Activated CD4-positive, CD25-positive, alpha-beta regulatory T cell (primary cell): ENCODE measurements at places on chromosomes 16 and 17.

- DNase-seq: no peak
Measured at GRCh38 chr17:42555122-42555622, 2.4 kb downstream of the HSD17B1 start.

GRCh38 chr17:61338000-61338798, 61.4 kb upstream of the TBX2 start:
- DNase-seq: no peak

- no peak for DNase-seq
Measured at GRCh38 chr17:77723909-77724875, 234.3 kb upstream of the TNRC6C start.

DNA sequence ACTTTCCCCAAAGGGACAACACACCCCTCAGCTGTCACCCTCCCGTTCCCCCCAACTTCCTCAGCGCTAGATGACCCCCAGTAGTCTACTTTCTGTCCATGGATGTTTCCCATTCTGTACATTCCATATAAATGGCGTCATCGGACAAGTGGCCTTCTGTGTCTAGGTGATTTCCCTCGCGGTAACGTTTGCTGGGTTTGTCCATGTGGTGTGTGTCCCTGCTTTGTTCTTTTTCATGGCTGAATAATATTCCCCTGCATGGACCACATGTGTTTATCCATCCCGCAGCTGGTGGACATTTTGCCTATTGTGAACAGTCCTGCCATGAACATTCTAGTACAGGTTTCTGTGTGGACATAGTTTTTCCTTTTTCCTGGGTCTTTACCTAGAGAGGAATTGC, 7.3 kb upstream of the TEDC2 start:
- no peak for DNase-seq

- no peak for DNase-seq
Measured at GRCh38 chr16:83810901-83811300, 3.1 kb downstream of the HSBP1 start.

DNA sequence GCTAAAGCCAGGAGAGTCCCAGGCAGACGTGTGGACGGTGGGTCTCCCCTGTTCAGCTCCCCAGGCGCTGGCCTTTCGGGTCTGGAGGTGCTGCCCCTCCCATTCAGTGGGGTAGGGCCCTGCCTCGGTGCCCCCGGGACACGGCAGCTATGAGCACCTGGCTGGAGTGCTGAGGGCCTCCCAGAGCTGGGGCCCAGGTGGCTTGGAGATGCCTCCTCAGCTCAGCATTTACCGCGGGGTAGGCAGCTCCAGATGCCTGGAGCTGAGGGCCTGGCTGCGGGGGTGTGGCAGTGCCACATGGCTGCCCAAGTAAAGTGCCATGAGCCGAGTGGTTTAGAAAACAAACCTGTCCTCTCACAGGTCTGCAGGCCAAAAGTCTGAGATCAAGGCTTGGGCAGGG, 19.5 kb downstream of the SOX8 start:
- no peak for DNase-seq

GRCh38 chr16:73089420-73089819, 41.5 kb upstream of the ZFHX3 start:
- no peak for DNase-seq

GRCh38 chr17:690361-690760, 24.3 kb downstream of the VPS53 start:
- no peak for DNase-seq

- peak; percentile 99 for DNase-seq
Measured at GRCh38 chr16:89246903-89247733, 29.6 kb downstream of the ZNF778 start.

DNA sequence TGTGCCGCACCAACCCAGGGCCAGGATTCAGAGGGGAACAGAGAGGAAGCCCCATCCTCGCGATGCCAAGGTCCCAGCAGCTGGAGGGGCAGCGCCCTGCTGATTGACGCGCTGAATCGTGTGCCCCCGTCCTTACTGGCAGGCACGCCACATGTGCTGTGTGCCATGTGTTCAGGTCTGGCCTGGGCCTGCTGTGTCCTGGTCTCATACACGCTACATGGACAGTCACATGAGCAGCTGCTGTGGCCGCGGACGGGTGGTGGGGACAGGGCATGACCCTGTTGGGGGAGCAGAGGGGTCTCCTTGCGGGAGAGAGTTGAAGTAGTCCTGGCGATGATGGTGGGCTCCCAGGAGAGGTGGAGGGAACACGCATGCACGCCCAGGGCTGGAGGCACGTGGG, 18.0 kb downstream of the CBFA2T3 start:
- no peak for DNase-seq

GRCh38 chr16:87550495-87550961, 51.8 kb upstream of the JPH3 start:
- peak; percentile 31 for DNase-seq

DNA sequence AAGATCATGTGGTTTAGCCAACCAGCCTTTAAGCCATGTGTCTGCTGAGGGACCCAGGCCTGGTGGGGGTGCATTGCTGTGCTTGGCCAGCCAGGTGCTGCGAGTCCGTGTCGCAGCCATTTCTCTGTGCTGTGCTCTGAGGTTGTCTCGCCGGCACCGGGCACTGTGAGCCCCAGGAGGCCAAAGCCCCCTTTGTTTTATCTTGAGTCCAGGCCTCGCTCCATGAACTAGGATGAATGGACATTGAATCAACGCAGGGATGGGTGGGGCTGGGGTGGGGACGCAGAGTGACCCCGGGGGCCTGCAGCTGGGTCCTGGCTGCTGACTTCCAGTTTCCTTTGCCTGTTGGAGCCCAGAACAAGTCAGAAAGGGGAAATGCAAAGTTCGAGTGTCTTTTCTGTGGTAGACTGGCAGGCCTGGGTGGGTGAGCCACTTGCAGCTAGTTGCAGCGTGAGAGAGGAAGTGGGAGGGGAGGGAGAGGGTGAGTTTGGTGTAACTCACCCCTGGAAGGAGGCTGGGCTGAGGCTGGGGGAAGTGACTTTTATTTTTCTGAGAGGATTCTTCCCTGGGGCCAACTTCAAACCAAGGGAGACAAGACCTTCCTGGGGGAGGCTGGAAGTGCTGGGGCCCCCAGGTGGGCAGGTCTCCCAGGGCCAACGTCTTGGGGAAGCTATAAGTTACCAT, 324.7 kb downstream of the SEC14L1 start:
- DNase-seq: peak; percentile 53

DNA sequence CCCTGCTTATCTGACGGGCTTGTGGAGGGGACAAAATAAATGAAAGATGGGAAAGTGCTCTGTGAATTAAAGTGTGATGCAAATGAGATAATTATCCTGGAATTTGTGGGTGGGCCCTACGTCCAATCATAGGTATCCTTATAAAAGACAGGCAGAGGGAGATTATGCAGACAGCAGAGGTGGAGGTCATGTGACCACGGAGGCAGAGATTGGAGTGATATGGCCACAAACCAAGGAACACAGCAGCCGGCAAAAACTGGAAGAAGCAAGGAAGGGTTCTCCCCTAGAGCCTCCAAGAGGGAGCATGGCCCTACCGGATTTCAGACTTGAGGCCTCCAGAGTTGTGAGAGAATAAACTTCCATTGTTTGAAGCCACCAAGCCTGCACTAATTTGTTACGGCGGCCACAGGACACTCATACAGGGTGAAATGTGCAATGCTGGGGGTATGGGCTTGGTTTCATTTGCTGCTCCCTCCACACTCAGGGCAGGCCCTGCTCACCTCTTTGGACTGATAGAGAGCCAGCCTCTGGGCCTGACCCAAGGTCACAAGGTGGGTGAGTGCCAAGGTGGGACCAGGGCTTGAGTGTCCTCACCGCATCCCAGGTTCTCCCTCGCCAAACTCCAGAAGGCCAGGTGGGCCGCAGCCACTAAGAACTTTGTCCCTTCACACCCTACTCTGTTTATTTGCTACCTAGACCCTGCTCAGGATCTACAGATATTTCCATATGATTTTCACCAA, 149.6 kb upstream of the TNRC6C start:
- no peak for DNase-seq

- DNase-seq: no peak
Measured at GRCh38 chr16:68128577-68129305, 43.6 kb downstream of the NFATC3 start.

DNA sequence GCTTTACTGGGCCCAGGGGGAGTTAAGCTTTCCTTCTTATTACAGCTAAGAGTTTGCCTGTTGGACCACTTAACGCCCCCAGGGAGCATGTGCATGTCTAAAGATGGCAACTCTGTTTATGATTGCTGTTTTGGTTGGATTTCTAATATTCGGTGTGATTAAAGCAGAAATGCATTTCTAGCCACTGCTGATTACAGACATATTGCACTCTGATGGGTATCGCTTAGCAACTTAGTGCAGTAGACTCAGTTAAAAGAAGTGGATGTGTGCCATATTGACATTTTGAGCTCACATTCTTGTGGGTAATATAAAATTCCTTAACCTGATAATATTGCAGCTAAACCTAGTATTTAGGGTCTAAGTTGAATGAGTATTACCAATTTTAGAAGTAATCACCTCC, 4.2 kb downstream of the NF1 start:
- DNase-seq: no peak

- no peak for DNase-seq
Measured at GRCh38 chr16:30053376-30054015, 12.1 kb upstream of the ALDOA start.

DNA sequence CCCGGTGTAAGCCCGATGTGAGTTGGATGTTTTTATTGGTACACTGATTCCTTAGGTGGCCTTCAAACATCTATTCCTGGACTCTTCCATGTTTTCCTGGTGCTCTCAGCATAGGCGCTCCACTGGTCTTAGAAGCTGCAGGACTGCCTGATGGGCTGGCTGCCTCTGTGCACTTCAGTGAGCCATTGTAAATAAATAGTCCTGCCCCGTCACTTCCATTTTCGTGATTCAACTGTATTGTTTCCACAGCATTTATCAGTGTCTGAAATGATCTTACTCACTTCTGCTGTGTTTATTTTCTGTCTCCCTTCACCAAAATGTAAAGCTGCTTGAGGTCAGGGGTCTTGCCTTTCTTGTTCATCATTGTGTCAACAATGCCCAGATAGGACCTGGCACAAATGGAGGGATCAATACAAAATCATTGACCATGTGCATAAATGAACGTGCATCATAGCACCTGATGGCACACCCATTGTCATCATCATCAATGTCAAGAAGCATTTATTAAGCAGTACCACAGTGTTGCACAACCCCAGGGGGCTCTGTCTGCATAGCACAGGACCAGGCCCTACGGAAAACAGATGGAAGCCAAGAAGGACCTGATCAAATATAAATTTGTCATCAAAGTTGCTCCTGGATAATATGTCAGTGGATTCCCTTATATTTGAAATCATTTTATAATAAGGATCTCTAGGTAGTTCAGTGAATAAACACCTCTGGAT, 66.6 kb upstream of the CPHXL start:
- DNase-seq: no peak

- no peak for DNase-seq
Measured at GRCh38 chr16:35908942-35909341, 2449.5 kb downstream of the TP53TG3F start.

DNA sequence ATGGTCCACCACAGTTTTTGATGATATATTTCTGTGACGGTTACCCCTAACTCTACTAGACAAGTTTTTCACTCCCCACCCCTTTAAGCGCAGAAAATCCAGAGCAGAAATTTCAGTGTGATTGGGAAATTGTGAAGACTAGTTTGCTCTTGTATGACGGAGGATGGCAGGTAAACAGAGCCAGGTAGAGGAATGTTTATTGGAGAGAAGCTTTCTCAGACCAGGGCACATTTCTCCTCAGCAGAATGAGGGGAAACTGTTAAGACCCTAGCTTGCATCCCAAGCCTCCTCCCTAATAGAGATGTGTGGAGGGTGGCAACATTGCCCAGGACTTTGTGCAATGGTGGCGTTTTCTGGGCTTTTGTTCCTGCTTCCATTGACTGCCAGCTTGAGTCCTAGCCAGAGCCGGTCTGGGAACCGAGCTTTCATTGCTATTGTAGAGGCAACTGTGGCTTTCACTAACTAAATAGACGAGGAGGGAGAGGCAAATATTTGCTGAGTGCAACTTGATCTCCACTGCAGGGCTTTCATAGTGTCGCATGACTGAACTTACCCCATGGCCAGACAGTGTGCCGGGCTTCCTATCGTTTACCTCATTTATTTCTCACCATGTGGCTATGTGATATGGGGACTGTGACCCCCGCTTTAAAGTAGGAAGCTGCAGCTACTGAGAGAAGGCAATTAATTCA, 159.6 kb upstream of the MPHOSPH6 start:
- DNase-seq: no peak

DNA sequence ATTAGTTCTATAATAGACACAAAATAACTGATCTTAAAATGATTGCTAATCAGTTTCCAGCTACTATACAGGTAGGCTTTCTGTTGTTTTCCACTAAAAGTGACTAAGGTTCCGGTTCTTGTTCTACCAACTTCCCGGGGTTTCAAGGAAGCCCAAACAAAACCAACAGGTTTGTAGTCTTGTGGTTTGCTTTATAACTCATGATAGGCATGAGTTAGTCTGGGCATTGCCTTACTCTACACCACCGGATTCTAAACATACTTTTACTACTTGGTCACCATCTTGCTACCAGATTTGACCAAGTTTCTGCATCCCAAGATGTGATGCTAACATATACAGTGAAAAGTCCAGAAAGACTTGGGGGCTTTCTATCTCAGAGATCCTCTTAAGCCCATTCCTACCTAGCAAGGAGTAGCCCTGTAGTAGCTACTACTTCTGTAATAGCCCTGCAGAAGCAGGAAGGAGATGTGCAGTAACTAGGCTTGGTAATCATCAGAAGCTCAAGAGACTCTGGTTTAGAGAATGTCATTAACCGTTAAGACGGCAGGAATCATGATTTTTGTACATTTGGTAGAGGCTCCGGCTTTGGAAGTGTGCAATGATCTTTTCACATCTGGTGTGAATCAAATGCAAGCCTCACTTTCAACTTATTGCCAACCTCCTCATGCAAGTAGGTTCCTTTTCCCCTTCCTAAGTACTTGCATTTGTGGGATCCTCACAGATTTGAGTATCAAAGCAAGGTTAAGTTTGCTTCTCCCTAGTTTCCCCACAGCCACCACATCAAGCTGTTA, 1.6 kb downstream of the FAM117A start:
- DNase-seq: no peak

- DNase-seq: no peak
Measured at GRCh38 chr17:72205357-72205756, 84.5 kb downstream of the SOX9 start.

DNA sequence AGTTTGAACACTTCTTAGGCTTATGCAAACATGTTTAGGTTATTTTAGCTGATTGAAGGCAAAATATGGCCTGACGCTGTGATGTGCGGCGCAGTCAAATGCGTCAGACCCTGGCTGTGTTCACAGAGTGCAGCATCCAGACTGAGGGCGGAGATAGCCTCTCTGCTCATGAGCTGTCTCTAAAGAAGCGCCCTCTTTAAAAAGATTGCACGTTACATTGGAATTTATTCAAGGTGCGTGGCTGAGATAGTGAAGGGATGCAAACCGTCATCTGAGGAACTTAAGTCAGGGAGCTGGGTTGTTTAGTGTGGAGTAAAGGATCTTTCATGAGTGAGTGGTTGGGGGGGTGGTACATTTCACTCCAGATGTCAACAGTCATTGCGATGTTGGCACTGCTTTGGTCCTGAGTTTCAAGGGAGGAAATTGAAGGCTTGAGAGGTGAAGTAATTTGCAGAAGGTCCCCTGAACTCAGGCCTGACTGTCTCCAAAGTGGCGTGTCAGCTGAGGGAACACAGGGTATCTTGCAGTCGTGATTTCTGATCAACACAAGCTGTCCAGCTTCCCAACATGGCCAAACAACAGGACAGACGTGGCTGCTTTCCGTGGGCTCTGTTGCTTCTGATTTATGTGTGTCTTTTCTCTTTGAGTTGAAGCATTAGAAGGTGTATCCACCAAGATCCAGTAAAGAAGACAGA, 33.4 kb downstream of the RPTOR start:
- no peak for DNase-seq

- DNase-seq: no peak
Measured at GRCh38 chr17:17523001-17523730, 27.0 kb upstream of the RASD1 start.

GRCh38 chr17:48445248-48445620, 15.2 kb upstream of the SKAP1 start:
- DNase-seq: no peak
